ENCODE measurements at places on chromosomes 6 and 20. TPM values are rescaled to one million over a fixed set of nuclear protein-coding genes. Genes with fewer than 3 reads are reported as not detected.
A peak's percentile ranks its signal among the peaks of the same experiment; 100 is the strongest.

NINL gene
- polyA plus RNA-seq: 78.8 TPM

GRCh38 chr6:18312368-18312767, 48.0 kb upstream of the DEK start:
- no peak for DNase-seq

GRCh38 chr6:56752009-56752408, 109.3 kb upstream of the DST start:
- DNase-seq: no peak

DNA sequence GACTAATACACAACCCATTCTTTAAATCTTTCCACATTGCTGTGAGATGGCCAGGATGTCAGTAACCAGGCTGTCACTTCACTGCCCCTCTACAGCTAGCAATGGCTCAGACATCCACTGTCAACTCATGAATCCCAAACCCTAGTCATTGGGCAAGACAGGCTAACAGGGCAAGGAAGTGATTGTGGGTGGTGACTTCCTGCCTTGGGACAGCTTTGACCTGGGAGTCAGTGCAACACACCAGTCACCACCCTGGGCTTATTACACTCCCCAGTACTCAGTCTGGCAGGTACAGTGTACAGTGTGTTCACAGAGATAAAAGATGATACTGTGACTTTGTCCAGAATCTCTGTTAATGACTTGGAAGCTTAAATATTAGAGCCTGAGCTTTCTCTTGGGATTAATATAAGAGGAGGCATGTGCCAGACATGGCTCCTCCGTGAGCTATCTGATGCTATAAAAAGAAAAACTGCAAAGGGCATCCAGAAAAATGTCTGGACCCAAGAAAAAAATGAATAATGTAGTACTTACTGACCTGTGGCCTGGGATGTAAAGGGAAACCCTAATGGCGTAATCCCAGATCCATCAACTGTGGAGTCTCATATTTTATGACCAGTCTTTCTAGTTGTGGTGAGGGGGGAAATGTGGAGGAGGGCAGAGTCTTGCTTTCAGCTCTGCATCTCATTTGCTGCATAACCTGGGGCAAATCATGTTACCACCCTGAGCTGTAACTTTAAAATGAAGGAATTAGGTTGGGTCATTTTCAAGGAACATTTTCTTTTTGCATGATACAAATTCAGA, 244.4 kb downstream of the SLC24A3 start:
- no peak for DNase-seq

CST2 gene
- 0.23 TPM for polyA plus RNA-seq

DNA sequence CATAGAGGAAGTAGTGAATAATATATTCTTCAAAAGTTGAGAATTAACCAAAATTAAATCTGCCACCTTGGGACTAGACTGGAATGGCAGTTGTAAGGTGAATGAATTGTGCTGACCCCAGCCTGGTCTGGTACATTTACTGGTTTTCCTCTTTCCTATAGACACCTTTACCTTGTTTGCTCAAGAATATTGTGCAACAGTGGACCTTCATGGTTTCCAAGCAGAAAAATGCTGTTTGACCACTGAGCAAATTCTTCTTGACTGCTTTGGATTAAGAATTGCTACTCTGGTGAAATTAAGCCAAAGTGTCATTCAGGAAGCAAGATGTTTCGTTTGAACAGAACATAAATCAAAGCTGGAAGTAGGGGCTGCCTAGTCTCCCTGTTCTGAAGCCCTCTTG, 156.6 kb upstream of the TAB2 start:
- no peak for DNase-seq

DNA sequence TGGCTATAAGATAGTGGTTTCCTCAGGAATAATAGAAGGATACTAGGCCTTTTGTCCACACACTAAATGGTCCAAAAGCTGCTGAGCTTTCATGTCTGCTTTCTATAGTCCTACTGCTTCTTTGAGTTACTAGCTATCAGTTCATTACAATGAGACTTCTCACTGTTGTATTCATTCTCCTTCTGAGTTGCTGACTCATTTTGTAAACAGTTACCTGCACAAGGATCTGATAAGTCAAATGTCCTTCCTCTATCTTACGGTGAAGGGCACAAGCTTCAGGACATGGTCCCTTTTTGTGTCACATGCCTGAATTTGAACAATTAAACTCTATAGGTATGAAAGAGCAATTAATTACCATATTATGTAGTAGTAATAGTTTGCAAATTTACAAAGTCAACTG, 90.5 kb downstream of the MAN1A1 start:
- DNase-seq: no peak

- DNase-seq: no peak
Observed at GRCh38 chr6:2429032-2429431, 183.6 kb upstream of the GMDS start.

XKR7 gene
- polyA plus RNA-seq: 0.07 TPM

- peak; percentile 85 for DNase-seq
Observed at GRCh38 chr6:144063744-144064401, 31.5 kb downstream of the SF3B5 start.

PRRC2A gene
- 150 TPM for polyA plus RNA-seq

KIAA1755 gene
- 3.2 TPM for polyA plus RNA-seq

- no peak for DNase-seq
Observed at GRCh38 chr20:52794853-52795252, 177.3 kb upstream of the TSHZ2 start.

DNA sequence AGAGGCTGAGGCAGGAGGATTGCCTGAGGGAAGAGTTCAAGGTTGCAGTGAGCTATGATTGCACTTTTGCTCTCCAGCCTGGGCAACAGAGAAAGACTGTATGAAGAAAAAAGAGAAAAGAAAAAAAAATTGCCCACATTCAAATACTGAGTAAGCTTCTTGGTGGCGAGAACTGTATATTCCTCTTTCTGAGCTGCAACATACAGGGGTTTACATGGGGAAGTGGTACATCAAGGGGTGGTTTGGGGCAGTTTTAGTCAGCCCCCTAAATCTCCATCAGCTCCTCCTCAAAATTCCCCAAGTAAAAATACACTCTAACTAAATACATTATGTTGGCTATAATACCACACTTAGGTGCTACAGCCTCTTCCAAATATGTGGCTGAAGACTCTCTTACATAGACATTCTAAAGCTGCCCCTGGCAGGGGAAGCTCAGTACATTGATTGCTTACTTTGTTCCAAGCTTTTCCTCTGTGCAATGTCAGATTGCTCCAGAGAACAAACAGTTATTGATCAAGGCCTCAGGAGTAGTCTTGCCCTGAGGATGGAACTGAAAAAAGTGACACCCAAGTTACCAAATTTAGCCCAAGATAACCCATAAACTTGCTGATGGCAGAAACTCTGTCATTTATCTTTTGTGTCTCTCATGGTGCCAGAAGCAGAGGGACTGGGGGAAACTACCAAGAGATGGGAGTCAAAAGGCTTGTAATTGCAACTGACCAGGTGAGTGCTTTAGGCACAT, 107.4 kb upstream of the RIPOR2 start:
- DNase-seq: no peak

ZDHHC14 gene
- polyA plus RNA-seq: 25.8 TPM

SNAP25 gene
- polyA plus RNA-seq: 11.7 TPM

CRIP3 gene
- polyA plus RNA-seq: 3.6 TPM

GRCh38 chr20:19115581-19115980, 96.9 kb upstream of the SLC24A3 start:
- DNase-seq: no peak

GRCh38 chr20:8530022-8530421, 398.0 kb downstream of the PLCB1 start:
- no peak for DNase-seq

GRCh38 chr6:14144678-14145113, 27.1 kb downstream of the CD83 start:
- peak; percentile 61 for DNase-seq

TFAP2C gene
- polyA plus RNA-seq: 3.5 TPM

DNA sequence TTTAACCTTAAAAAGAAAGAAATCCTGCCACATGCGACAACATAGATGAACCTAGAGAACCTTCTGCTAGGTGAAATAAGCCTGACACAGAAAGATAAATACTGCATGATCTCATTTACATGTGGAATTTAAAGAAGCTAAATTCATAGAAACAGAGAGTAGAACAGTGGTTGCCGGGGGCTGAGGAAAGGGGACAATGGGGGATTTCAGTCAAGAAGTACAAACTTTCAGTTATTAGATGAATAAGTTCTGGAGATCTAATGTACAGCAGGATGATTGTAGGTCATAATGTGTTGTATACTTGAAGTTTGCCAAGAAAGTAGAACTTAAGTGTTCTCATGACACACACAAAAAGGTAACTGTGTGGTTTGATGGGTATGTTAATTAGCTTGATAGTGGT, 204.3 kb upstream of the PRSS16 start:
- DNase-seq: no peak

GSTA4 gene
- 133 TPM for polyA plus RNA-seq

GRCh38 chr6:167300902-167301777, 10.0 kb downstream of the UNC93A start:
- no peak for DNase-seq

- no peak for DNase-seq
Observed at GRCh38 chr6:134707342-134708031, 242.4 kb downstream of the ALDH8A1 start.

CDKAL1 gene
- polyA plus RNA-seq: 15.4 TPM

DNA sequence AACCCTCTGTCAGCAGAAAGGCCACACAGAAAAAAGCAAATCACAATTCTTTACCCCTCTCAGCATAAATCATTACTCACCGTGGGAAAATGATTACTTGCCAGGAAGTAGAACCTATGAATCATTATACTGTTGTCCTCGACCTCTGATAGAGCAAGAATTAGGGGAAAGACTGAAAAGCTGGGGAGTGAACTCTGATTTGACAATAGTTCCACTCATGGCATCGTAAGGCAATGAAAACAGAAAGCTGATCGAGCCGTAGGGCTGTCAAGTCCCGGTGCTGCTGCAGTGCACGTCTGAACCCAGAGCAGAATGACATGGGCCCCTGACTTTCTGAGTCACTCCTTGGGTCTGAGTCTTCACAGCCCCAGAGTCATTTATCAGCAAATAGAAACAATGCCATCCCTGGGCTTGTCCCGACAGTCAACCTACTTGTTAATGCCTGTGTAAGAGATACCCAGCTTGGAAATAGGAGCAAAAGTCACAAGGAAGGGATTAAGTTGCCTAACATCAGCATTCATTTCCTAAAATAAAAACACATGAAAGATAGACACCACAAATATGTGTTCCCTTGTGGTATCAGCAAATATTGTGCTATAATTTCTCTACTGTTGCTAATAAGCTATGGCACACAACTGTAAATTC, 224.8 kb upstream of the MARCKS start:
- DNase-seq: peak; percentile 41

BPIFB1 gene
- not detected for polyA plus RNA-seq

DNA sequence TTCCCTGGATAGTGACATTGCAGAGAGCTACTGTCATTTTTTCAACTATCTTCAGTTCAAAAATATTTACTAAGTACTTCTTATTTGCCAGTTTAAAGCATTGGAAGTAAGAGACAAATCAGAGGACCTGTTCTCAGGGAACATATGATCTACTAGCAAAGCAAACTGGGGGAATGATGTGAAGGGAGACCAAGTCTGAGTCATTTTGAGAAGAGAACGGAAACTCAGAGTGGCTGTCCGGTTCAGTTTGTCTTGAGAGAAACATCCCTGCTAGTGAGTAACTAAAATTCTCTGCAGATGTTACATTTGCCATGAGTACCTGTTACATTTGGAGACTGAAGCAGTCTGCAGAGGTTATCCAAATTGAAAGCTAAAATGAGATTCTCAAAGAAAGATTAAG, 118.3 kb downstream of the KCNQ5 start:
- no peak for DNase-seq

TNNC2 gene
- 0.44 TPM for polyA plus RNA-seq

DNAH8 gene
- polyA plus RNA-seq: 0.11 TPM

- DNase-seq: no peak
Observed at GRCh38 chr6:119643876-119644275, 294.3 kb upstream of the MAN1A1 start.

MCHR2 gene
- not detected for polyA plus RNA-seq

ID1 gene
- 102 TPM for polyA plus RNA-seq

DNA sequence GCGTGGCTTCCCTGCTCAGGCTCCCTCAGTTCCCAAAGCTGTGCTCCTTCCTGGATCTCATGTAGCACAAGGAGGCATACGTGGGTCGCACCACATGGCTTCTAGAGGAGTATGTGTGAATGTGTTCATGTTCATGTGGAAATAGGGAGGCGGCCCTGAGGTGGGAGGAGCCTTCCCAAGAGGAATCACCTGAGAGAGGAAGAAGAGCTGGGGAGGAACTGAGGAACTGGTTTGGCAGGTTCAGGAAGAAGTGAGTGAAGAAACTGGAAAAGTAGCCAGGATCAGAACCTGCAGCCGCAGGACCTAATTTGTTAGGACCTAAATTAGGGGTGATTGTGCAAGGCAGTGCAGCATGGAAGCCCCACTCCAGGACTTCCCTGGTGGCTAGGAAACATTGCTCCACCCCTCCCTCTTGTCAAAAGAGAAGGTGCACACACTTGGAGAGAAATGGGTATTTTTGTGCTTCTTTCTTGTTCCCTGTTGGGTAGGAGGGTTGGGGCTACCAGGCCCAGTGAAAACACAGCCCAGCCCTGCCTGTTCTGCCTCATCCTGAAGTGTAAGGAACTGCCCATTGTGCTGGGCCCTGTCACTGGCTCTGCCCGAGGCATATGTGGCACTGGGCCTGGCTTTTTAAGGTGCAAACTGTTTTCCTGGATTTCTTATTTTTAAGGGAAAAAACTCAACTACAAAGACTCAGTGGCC, 20.7 kb downstream of the SYNJ2 start:
- no peak for DNase-seq

DNA sequence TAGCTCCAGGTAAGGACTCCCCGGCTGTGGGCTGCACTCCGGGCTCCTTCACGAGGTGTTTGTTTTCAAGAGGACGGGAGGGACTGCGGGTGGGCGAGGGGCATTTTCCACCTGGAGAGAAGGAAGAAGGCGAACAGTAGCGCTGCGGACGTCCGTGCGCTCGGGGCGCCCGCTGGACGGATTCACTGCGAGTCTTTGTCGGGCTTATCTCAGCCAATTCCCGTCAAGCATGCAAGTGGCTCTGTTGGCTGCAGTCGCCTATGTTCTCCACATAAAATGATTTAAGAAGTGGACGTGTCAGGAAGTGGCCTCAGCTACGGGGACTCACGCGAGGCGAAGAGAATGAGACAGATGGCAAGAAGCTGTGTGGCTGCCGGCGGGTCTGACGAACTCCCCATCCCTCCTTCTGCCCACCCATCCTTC, 332 bp downstream of the GRIK2 start:
- DNase-seq: no peak

GRCh38 chr20:50274570-50275430, 84.2 kb downstream of the CEBPB start:
- DNase-seq: no peak

SNAI1 gene
- 6.7 TPM for polyA plus RNA-seq

- DNase-seq: no peak
Observed at GRCh38 chr6:109083657-109084056, 11.0 kb downstream of the SESN1 start.
